ENCODE measurements at places on chromosomes 16 and 17.

DNA sequence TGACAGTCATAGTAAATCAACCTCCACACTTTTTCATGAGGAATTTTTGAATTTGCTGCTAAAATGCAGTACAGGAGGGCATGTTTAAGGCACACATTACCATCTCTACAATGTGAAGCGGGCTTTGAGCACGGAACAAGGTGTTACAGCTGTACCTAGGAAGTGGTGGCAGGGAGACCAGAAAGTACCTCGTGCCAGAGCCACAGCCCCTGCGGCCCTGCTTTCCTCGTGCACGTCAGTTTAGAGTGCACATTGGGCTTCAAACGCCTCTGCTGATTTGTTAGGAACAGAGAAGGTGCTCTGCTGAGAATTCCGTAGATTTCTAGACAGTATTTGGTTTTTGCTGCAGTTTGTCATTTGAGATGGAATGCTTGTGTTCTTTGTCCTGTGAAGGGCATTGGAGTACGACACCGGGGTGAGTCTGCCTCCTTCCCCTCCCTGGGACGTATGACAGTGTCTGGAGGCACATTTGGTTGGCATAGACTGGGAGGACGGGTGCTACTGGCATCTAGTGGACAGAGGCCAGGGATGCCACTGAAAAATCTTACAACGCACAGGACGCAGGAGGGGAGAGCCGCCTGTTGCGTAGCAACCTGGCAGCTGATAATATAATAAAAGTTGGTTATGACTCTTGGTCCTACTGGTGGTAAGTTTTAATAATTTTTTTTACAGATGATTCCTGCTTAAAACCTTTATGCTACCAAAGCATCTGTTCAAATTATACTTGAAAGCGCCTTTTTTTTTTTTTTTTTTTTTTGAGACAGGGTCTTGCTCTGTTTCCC lies 9.1 kb downstream of the FOXK2 start:
- DNase-seq = peak; percentile 90

- DNase-seq = no peak
These were observed 28.8 kb downstream of the ORC6 start for GRCh38 chr16:46718214-46718613.

GRCh38 chr16:30149250-30149930 lies 26.4 kb upstream of the MAPK3 start:
- no peak for DNase-seq

- no peak for DNase-seq
These were observed 113.2 kb downstream of the GSG1L start for GRCh38 chr16:27950206-27950887.

DNA sequence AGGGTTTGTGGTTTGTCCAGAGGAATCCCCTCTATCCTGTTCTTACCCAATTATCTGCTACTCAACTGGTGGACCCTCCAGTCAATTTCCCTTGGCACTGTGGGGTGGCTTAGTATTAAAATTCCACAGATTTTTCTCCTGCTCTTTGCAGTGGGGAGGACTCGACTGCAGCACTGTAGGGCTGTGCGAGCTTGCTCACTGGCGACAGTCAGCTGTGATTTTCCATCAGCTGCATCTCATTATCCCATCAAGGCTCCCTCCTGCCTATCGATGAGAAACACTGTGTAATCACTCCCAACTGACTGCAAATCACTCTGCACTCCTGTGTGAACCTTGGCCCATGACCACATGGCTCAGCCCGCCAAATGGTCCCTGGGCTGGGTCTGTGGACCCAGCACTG lies 90.5 kb upstream of the MAF start:
- no peak for DNase-seq

- no peak for DNase-seq
These were observed 14.2 kb downstream of the CTRB2 start for GRCh38 chr16:75192606-75193264.

GRCh38 chr17:31561469-31562375 lies 170.2 kb downstream of the RAB11FIP4 start:
- peak; percentile 19 for DNase-seq

GRCh38 chr17:65243838-65244625 lies 106.9 kb downstream of the RGS9 start:
- peak; percentile 5 for DNase-seq
